CD4-positive, alpha-beta memory T cell (primary cell): ENCODE measurements at places on chromosomes 6 and 20.
A peak's percentile ranks its signal among the peaks of the same experiment; 100 is the strongest.

DNA sequence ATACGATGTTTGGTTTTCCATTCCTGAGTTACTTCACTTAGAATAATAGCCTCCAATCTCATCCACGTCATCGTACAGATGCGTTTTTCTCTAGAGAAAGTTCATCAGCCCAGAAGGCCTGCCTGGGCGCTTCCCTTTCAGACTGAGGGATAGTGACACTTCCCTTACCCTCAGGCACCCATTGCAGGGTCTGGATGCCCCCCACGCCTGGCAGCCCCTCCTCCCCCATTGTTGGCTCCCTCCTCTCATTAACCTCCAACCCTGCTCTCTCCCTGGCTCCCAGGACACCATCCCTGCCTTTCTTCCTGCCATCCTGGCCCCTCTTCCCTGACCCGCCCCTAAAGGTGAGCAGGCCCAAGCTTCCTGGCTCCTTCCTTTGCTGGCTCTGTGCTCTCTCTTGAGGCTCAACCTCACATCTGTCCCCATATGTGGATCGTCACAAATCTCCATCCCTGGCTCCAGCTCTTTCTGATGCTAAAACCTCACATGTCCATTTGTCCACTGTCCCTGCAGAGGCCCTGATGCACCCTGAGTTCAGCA, 145.2 kb downstream of the SYCP2 start:
- DNase-seq, result no peak
- no peaks in the 10 kb centered on the region for H3K36me3 ChIP-seq
- no peak overlapping the region for H3K27ac ChIP-seq

DNA sequence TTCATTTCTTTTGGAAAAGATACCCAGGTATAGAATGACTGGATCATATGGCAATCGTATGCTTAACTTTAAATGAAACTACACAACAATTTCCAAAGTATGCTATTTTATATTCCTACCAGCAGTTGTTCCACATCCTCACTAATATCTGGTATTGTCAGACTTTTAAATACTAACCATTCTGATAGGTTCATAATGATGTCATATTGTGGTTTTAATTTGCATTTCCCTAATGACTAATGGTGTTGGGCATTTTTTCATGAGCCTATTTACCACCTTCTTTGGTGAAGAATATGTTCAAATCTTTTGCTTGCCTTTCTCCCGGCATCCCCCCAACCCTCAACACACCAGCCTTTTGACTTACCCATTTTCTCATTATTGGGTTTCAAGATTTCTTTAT, 96.2 kb upstream of the HMGN3 start:
- no peak overlapping the region for H3K27ac ChIP-seq
- no peaks in the 10 kb centered on the region for H3K4me1 ChIP-seq
- H3K36me3 ChIP-seq, result no peaks in the 10 kb centered on the region

GRCh38 chr6:28208111-28208659, 16.9 kb upstream of the ZSCAN9 start:
- no peak overlapping the region for H3K27ac ChIP-seq
- H3K4me3 ChIP-seq, result no peak overlapping the region
- peaks cover 25% of the 10 kb centered on the region for H3K4me1 ChIP-seq
- no peaks in the 10 kb centered on the region for H3K36me3 ChIP-seq

- no peak overlapping the region for H3K27ac ChIP-seq
- no peaks in the 10 kb centered on the region for H3K27me3 ChIP-seq
- no peak overlapping the region for H3K4me3 ChIP-seq
Observed at GRCh38 chr20:50982363-50982762, 23.7 kb downstream of the MOCS3 start.

GRCh38 chr6:85975957-85976356, 333.3 kb upstream of the SYNCRIP start:
- no peaks in the 10 kb centered on the region for H3K27me3 ChIP-seq
- no peak for DNase-seq
- no peak overlapping the region for H3K27ac ChIP-seq
- H3K4me3 ChIP-seq, result no peak overlapping the region
- H3K4me1 ChIP-seq, result no peaks in the 10 kb centered on the region

DNA sequence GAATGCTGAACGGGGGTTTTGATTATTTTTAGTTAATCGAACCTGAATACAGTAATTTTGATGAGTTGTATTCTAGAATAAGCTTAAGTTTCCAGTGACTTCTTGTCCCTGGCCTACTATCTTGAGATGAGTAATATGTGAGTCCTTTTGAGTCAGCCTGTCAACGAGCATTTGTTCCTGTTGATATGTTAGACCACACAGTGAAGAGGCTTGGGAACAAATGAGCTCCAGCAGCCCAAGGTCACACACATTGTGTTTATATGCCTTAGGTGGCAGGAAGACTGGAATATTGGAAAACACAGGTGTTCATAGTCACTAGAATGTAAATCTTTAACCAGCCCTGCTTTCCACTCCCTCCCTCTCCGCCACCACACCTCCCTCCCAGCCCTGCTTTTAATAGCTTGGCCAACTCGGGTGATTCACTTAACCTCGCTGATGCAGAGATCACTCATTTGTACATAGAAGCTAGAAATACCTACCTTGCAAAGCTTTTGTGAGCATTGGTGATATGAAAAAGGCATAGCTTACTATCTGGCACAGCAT, 9.1 kb downstream of the SMPDL3A start:
- H3K4me1 ChIP-seq, result no peaks in the 10 kb centered on the region
- H3K4me3 ChIP-seq, result no peak overlapping the region
- H3K36me3 ChIP-seq, result no peaks in the 10 kb centered on the region
- DNase-seq, result no peak
- H3K27me3 ChIP-seq, result no peaks in the 10 kb centered on the region
- H3K27ac ChIP-seq, result no peak overlapping the region

DNA sequence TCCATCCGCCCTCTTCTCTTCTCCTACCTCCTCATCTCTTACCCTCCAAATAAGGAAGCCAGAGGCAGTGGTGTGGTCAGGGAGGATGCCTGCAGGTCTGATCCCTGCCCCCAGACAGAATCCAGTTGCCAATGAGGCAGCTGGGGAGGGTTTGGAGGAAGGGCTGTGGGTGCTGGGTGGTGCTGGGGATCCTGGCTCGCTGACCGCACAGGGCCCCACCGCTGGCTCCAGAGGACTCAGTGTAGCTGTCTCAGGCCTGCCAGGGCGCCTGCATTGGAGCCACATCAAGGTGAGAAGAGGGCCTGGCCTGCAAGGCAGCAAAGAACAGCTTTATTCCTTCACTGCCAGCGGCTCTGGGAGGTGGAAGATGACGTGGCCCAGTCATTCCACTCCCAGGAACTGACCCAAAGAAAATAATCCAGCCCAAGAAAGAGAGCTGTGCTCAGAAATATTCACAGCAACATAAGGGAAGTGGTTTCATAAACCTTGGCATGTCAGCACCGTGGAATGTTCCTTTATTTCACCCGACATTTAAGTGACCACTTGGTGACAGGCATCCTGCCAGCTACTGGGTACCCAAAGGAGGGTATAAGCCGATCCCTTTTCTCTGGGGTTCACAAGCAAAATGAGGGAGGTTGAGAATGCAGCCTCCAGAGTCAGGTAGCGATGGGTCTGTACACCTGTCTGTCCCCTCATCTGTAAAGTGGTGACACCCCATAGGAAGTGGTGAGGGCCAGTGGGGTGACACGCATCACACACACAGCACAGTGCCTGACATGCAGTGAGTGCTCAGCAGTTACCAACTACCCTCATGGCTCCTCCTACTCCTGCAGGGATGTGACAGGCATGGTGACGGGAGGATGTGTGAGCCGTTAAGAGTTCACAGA, 125.1 kb downstream of the SNX5 start:
- DNase-seq, result peak; percentile 17
- no peak overlapping the region for H3K4me3 ChIP-seq
- H3K4me1 ChIP-seq, result peaks cover 35% of the 10 kb centered on the region

DNA sequence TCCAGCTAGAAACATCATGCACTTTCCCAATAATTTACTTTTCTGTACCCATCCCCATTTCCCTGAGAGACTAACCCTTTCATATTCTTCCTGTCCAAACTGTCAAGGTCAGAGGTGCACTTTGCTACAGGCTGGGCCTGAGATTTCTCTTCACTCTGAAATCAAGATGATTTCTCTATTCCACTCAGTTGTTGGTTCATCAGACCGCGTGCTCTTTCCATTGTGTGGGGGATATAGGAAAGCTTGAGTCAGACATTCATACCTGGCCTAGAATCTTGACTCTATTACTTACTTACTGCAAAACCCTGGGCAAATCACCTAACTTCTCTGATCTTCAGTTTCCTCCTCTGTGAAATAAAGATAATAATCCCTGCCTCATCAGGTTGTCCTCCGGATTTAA, 4.7 kb upstream of the ZDHHC14 start:
- H3K27me3 ChIP-seq, result peaks cover 7% of the 10 kb centered on the region
- H3K4me3 ChIP-seq, result no peak overlapping the region
